ENCODE measurements at places on chromosomes 11 and 22. TPM values are rescaled to one million over a fixed set of nuclear protein-coding genes. Genes with fewer than 3 reads are reported as not detected.

The TMEM45B gene
- total RNA-seq, result 0.24 TPM

The PCSK7 gene
- 154 TPM for total RNA-seq

The FLRT1 gene
- total RNA-seq, result not detected

The OR8A1 gene
- not detected for total RNA-seq

The OR5B2 gene
- total RNA-seq, result not detected

The SAA2 gene
- total RNA-seq, result not detected

The DCHS1 gene
- 0.24 TPM for total RNA-seq

The SLC39A13 gene
- total RNA-seq, result 15.5 TPM

The AMOTL1 gene
- 4.9 TPM for total RNA-seq

The EPS8L2 gene
- total RNA-seq, result 20.2 TPM

The OR4A16 gene
- total RNA-seq, result not detected

The POU2AF1 gene
- total RNA-seq, result 81.0 TPM

The SCN2B gene
- not detected for total RNA-seq

The CHRM1 gene
- not detected for total RNA-seq

Measured in activated T-helper 1 cell treated with anti-CD3 and anti-CD28 coated beads, Interleukin-12 subunit alpha, Interleukin-12 subunit beta, Interleukin-2, Interleukin-4 antibody, amounts not matched to agents 30 ng/mL and 10 ng/mL and 1 ng/mL, durations not matched to agents 14 hours and 24 hours and 36 hours (primary cell).